ENCODE measurements at places on chromosomes 7 and 10. TPM values are rescaled to one million over a fixed set of nuclear protein-coding genes. Genes with fewer than 3 reads are reported as not detected.

Gene FAM107B
- polyA plus RNA-seq, result 316 TPM

DNA sequence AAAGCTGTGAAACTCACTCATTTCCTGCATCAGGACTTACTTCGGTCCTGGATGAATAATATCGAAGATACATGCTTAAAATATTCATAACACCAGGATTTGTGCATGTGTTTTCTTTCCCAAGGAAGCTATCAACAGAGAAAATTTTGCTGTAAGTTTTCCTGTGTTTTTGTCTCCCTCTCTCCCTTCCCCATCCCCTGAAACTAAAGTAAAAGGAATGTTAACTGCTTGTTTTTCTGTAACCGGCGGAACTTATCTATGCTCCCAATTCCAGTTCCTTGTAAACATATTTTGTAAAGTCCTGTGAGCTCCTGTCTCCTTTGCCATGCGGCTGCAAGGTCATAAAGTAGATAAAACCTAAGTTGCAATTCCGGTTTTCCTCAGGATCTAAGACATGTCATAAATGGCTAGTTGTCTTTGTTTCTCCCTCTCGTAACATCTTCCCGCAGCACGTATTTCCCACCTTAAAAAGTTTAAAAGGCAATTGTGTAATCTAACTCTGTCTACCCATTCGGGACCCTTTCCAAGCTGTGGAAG is 79.0 kb upstream of the POM121L12 start:
- DNase-seq, result no peak
- H3K4me1 ChIP-seq, result no peaks in the 10 kb centered on the region
- H3K27me3 ChIP-seq, result no peaks in the 10 kb centered on the region
- H3K4me3 ChIP-seq, result no peak overlapping the region

- no peak for DNase-seq
- no peaks in the 10 kb centered on the region for H3K4me1 ChIP-seq
- no peaks in the 10 kb centered on the region for H3K27me3 ChIP-seq
- H3K4me3 ChIP-seq, result no peak overlapping the region
Observed at GRCh38 chr7:117480978-117481377, 1.2 kb downstream of the CFTR start.

- H3K36me3 ChIP-seq, result no peaks in the 10 kb centered on the region
- peak overlapping the region; percentile 71 for H3K27ac ChIP-seq
- no peaks in the 10 kb centered on the region for H3K27me3 ChIP-seq
- H3K4me1 ChIP-seq, result peaks cover 17% of the 10 kb centered on the region
- DNase-seq, result no peak
Observed at GRCh38 chr10:112182784-112183328, 709 bp downstream of the GPAM start.

DNA sequence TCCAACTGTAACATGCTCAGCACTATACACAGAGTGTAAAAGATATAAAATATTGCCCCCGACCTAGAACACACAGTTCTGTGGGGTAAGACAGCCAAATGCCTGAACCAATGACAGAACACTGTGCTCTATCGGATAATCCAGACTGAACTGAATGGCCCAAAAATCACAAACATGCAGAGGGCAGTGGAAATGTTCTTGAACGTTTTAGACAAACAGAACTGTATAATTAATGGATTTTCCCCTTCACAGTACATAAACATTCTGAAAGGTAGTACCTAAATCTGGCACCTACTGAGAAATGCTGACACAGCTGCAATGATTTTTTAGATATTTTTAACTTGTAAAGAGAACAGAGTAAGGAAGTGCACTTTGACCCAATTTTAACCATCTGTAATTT is 33.4 kb downstream of the PARD3 start:
- H3K27ac ChIP-seq, result no peak overlapping the region
- H3K36me3 ChIP-seq, result no peaks in the 10 kb centered on the region
- no peak overlapping the region for H3K4me3 ChIP-seq
- no peak for DNase-seq

Gene SEMA3C
- not detected for polyA plus RNA-seq

Gene SLC18A3
- not detected for polyA plus RNA-seq

DNA sequence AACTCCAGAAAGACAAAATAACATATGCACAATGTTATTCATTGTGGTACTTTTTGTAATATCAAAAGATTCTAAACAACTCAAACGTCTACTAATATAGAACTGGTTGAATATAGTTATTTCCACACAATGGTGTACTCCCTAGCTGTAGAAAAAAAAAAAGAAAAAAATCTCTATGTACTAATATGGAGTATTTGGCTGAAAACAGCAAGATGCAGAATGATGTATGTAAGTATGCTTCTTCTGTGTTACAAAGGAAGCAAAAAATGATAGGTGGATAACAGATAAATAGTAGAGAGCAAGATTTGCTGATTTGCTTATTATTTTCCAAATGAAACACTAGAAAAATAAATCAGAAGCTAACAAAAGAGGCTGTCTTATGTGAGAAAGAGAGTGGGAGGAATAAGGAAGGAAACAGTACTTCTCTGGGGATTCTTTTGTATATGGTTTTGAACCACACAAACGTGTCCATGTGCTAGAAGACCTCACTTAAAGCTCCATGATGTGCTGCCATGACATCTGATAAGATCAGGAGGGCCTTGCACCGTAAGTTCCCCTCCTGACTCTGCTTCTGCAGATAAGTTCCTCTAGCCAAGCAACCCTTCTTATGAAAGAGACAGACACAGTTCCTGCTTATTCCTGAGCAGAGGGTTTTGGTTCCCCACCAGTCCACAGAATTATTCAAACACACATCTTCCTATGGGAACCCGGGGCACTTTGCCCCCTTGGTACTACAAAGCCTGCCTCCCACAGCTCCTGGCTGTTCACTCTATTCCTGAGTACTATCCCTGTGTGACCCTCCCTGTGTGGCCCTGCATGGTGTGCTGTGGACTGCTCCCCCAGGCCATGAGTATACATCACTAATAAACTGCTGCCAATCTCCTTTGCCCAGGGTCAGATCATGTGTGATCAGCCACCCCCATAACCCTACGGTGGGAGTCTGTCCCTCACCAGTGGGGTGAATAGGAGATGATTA is 159.1 kb downstream of the CCDC71L start:
- no peaks in the 10 kb centered on the region for H3K27me3 ChIP-seq
- H3K4me3 ChIP-seq, result no peak overlapping the region
- H3K36me3 ChIP-seq, result no peaks in the 10 kb centered on the region
- no peak for DNase-seq
- H3K27ac ChIP-seq, result peak overlapping the region; percentile 55

DNA sequence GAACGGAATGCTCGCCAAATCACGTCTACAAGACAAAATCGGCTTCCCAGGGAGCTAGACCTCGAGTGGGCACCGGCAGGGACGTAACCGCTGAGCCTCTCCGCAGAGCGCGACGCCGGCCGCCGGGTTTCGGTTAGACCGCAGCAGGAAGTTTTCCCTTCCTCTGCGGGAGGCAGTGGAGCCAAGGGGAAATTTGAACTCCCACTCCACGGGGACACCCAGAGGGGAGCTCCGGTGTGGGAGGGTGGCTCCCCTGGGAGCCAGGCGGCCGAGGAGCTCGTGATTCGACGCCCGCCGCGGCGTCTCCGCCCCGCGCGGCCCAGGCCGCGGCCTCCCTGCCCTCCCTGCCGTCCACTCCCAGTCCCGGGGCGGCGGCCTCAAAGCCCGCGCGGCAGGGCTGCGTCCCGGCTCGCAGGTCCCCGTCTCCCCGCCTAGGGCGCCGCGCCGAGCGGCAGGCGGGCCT is 426 bp downstream of the SYPL1 start:
- H3K27me3 ChIP-seq, result no peaks in the 10 kb centered on the region
- H3K27ac ChIP-seq, result peak overlapping the region; percentile 82
- peak; percentile 57 for DNase-seq
- H3K4me1 ChIP-seq, result peaks cover 68% of the 10 kb centered on the region
- H3K4me3 ChIP-seq, result peak overlapping the region; percentile 64
- H3K36me3 ChIP-seq, result no peaks in the 10 kb centered on the region

DNA sequence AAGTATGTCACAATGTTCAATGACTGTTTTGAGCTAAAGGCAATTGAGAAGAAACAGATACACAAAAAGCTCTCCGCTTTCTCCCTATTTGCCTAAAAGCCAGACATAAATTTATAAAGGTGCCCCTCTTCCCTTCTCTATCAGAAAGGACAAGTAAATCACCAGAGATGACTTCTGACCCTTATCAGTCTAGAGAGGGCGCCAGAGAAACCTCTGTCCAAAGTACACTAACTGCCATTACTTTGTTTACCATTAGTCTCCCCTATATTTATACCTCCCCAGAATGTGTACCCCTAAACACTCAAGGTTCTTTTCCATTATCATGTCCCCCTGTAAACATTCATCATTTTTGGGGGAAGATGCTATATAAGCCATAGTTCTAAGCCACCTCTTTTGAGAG is 49.3 kb downstream of the TPK1 start:
- no peak overlapping the region for H3K4me3 ChIP-seq
- H3K36me3 ChIP-seq, result no peaks in the 10 kb centered on the region
- DNase-seq, result no peak
- no peaks in the 10 kb centered on the region for H3K27me3 ChIP-seq
- no peaks in the 10 kb centered on the region for H3K4me1 ChIP-seq

Measured in CD8-positive, alpha-beta memory T cell (primary cell).